Left lung (tissue), 14 donors: ENCODE measurements at places on chromosomes 16 and 17.
A peak's percentile ranks its signal among the peaks of the same experiment; 100 is the strongest.

- no peak for DNase-seq
- no peaks in the 10 kb centered on the region for H3K36me3 ChIP-seq
- no peaks in the 10 kb centered on the region for H3K27me3 ChIP-seq
Observed at GRCh38 chr16:66751053-66751302, 431 bp downstream of the DYNC1LI2 start.

DNA sequence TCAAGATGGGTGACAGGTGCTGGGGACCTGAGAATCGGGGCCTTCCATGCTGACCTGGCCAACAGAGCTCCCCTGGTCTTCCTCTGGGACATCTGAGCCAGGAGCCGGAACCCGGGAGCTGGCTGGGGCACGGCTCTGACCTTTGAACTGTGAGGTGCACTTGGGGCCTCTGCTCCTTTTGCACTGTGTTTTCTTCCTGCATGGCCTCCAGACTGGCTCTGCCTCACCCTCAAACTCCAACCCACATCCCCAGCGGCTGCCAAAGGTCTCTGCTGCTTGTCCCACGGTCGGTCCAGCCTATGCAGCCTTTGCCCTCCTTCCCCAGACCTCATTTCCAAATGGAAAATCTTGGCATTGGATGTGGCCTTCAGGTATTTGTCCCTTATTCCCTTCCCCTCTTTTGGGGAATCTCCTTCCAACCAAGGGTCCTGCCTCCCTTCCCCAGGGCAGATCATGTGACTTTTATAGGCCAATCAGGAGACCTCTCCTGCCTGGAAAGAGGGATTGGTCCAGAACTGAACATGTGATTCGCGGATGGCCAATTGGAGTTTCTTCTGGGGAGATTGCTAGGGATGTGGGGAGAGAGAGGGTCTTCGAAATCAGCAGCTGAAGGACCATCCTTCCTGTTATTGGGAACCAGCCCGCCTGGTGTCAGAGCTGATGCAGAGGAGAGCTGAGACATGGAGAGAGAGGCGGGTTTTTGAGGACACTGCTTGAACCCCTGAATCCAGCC, 117.9 kb downstream of the CYLD start:
- H3K4me3 ChIP-seq: no peak overlapping the region
- H3K36me3 ChIP-seq: no peaks in the 10 kb centered on the region
- no peak for DNase-seq
- H3K4me1 ChIP-seq: no peaks in the 10 kb centered on the region
- H3K27me3 ChIP-seq: no peaks in the 10 kb centered on the region
- H3K27ac ChIP-seq: no peak overlapping the region

DNA sequence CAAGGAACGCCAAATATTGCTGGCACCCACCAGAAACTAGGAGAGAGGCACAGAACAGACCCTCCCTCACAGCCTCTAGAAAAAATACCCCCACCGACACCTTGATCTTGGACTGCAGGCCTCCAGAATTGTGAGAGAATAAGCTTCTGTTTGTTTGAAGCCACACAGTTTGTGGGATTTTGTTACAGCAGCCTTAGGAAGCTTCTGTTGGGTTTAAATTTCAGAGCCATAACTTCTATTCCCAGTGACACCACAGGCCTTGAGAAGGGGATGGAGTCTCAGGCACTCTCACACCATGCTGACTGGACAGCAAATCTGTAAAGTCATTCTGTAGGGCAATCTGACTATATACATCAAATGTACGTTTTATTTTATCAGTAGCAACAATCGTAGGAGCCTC, 38.6 kb downstream of the RNF112 start:
- peaks cover 6% of the 10 kb centered on the region for H3K4me1 ChIP-seq
- DNase-seq: no peak
- H3K27ac ChIP-seq: no peak overlapping the region

DNA sequence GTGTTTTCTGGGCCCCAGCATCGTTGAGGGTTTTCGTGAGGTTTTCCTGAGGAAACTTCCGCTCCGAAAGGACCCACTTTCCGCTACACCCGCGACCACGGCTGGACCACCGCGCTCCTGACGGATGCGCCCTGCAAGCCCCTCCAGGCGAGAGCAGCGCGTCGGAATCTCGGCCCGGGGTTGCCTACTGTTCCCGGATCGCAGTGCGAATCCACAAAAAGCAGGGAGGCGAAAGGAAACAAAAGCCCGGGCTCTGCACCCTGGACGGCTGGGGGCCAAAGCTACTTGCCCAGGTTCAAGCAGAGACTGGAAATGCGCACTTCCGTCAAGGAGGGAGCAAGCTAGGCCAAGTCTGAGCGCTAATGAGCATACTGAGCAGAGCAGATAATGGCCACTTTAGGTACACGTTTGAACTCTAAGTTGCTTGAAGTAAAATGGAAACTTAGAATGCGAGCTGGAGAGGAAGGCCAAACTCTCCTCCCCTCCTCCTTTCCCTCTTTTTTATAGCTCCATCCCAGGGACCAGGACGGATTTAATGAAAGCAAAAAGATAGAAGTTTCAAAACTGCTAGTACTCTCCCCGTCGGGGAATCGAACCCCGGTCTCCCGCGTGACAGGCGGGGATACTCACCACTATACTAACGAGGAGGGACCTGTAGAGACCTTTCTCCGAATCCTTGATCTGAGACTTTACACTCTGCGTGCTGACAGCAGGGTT, 11.4 kb upstream of the AURKB start:
- no peaks in the 10 kb centered on the region for H3K36me3 ChIP-seq
- peak; percentile 96 for DNase-seq
- H3K4me1 ChIP-seq: peaks cover 9% of the 10 kb centered on the region
- H3K27ac ChIP-seq: peak overlapping the region; percentile 99

- H3K4me3 ChIP-seq: no peak overlapping the region
- H3K27me3 ChIP-seq: no peaks in the 10 kb centered on the region
- no peaks in the 10 kb centered on the region for H3K36me3 ChIP-seq
- DNase-seq: no peak
Observed at GRCh38 chr16:65541646-65542045, 419.8 kb upstream of the CDH11 start.
